ENCODE measurements at places on chromosomes 2 and 18.

- no peak for DNase-seq
These were observed 85.3 kb downstream of the ZNF407 start for GRCh38 chr18:74682991-74683297.

GRCh38 chr2:159903443-159904126 lies 105.6 kb upstream of the CD302 start:
- DNase-seq = peak; percentile 85

GRCh38 chr2:75047189-75047991 lies 88.9 kb downstream of the POLE4 start:
- DNase-seq = no peak

DNA sequence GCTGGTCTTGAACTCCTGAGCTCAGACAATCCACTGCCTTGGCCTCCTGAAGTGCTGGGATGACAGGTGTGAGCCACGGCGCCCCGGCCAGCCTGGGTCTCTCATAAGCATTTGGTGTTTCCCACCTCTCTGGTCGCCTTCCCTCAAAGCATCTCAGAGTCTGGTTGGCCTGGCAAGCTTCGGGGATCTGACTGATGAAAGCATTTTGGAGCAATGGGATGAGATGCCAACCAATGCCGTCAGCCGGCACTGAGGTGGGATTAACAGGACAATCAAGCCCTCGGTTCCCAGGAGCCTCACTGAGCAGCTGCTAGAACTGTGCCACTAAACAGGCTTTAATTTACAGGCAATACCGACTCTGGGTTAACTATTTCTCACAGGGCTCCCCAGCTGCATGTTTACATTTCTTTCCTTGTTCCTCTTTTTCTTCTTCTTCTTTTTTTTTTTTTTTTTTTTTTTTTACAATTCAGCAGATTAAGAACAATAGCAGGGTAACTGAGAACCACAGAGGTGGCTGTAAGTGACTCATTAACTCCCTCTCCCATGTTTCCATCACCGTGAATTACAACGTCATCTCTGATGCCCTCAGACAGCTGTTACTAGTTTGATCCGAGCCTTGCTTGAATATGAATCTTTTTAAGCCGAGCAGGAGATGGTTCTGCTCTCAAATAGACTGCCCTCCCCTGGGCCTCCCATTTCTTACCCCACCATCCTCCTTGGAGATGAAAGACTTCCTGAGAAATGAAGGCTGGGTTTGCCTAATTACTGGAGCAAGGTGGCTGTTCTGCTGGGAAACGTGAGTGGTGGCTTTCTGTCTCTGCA lies 37.9 kb downstream of the ODC1 start:
- no peak for DNase-seq

DNA sequence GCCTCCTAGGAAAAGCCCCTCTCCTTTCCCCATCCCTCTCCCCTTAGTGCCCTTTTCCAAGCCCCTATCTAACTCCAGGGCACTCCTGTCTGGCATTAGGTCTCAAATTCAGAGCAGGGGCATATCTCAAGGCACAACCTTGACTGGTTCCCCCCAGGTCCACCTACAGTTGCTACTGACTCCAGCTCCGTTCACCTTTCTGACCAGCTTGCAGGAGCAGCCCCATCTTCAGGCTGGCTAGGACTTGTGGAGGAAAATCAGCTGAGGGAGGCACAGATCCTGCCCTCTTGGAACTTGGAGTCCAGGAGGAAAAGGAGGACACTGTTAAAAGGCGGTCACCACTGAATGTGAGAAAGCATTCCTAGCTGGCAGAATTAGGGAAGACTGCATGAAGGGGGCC lies 152.4 kb downstream of the ZFP36L2 start:
- DNase-seq = no peak
